Nephron progenitor cell (in vitro differentiated cells): ENCODE measurements at places on chromosomes 5 and 9.

- peak; percentile 57 for DNase-seq
Observed at GRCh38 chr5:135040333-135041144, 6.5 kb upstream of the PITX1 start.

GRCh38 chr5:144945503-144945902, 774.8 kb downstream of the KCTD16 start:
- DNase-seq, result no peak

- no peak for DNase-seq
Observed at GRCh38 chr5:128572051-128572929, 34.2 kb upstream of the FBN2 start.

- no peak for DNase-seq
Observed at GRCh38 chr5:62812621-62813255, 234.1 kb downstream of the LRRC70 start.

DNA sequence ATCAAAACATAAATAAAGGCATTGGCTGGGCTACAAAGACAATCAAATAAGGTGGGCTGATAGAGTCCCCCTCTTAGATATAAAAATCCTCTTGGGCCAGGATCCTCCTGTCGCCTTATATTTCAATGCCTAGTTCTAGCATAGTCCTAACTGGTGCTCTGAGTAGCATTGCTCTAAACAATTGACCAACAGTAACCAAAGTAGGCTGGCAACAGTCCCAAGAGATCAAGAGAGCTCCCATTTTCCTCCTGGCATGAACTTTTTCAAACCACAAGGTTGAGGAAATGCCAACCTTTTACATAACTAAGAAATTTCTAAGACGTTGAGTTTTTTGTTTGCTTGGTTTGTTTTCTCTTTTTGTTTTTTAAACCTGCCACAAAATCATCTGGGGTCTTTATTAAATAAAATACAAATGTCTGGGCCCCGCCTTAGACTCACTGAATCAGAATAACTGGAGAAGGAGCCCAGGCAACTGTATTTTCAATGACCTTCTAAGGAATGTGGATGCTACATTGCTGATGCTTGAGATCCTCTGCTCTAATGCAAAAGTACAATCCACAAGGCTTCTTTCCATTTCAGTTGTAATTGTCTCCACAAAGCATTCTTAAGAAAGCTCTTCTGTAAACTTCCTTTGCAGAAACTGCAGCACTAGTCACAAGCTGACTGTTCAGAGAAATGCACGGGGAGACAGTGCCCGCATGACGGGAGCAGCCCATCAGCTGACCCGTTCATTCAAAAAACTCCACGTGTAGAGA, 2.9 kb downstream of the SLC45A2 start:
- DNase-seq, result no peak
